ENCODE measurements at places on chromosomes 4 and X.

DNA sequence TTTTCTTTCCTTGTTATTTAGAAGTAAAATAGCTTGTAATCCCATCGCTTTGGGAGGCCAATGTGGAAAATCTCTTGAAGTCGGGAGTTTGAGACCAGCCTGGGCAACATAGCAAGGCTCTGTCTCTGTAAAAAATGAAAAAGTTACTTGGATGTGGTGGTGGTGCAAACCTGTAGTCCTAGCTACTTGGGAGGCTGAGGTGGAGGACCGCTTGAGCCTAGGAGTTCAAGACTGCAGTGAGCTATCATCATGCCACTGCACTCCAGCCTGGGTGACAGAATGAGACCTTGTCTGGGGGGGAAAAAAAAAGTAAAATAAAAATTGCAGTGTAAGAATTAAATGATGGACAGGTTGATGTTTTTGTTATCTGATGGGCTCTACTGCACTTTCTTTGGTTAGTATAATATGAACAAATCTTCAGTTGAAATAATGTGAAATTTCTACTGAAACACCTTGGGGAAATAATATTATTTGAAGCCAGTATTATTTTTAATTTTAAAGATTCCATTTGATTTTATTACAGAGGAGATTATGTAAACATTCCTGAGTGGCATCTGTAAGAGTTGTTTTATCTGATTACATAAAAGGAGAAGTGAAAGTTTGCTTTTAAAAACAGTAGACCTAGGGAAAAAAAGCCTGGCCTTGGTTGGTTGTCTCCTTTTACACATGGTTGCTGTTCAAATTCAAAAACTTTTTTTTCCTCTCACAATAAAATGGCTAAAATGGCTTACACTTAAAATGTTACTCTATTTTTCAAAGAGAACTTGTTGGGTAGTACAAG lies 10.5 kb upstream of the NDUFC1 start:
- DNase-seq, result no peak

DNA sequence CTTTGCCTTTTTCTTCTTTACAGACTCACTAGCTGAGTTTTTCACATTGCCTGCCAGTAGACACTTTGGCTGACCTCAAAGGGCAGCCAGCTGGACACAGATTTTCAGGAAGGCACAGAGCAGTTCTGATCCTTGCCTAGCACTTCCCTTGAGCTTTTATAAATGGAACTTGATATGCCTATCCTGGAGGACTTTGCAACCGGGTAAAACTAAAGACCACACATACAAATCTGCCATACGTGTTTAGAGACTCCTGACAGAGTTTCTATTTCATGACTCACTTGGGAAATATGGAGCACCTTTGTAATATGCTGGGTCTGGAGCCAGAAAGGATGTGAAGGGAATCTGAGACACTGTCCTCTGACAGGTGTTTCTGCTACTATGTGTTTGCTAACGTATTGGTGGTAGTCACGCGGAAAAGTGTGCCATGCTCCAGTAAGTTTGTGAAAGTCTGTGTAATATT lies 56.7 kb upstream of the RASSF6 start:
- DNase-seq, result no peak

GRCh38 chrX:103431316-103431715 lies 55.0 kb downstream of the BEX3 start:
- no peak for DNase-seq

- DNase-seq, result no peak
Measured at GRCh38 chrX:45807572-45808425, 607.1 kb upstream of the DIPK2B start.

GRCh38 chr4:183395395-183395794 lies 49.0 kb upstream of the CDKN2AIP start:
- no peak for DNase-seq

DNA sequence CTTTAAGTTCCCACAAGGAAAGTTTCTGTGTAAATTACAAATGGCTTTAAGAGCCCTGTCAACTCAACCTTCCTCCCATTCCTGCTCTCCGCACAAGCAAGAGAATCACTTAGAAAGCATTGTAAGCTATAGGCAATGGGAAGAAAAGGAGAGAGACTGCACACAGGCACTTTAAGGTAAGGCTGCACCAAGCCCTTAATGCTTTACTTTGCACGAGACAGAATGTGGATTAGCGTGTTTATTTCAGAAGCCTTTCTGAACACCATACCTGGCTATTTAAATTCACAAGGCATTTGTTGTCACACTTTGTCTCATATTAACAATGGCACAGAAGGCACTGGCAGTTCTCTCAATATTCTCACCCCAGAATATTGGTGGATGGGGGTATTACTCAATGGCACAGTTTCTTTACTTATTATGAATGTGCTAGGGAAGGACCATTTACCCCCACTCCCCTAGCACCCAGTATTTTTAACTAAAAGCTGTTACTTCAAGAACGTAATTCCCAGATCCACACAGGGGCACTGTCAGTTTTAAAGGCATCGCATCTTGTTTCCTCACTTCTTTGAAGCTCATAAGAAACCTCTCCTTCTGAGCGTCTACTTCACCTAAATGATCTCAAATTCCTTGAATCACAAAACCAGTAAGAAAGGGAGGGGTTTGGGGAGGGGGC lies 150.0 kb downstream of the MAML3 start:
- DNase-seq, result no peak

GRCh38 chrX:150044556-150044955 lies 106.3 kb upstream of the EOLA2 start:
- no peak for DNase-seq

DNA sequence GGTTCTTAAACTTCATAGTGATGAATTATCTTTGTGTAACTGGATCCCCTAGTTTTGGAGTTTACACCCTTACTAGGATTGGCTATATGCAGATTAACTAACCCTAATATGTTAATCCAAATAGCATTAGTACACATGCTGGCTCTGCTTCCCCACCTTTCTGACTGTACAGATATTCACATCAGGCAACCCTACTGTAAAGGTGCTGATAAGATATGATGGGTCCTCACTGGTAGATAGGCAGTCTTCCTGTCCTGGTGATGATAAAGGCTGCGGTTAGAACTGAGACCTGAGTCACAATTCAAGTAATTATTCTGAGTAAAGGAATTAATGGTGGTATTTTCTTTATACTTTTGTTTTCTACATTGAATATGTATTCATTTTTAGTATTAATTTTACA lies 118.6 kb downstream of the COL4A5 start:
- no peak for DNase-seq

DNA sequence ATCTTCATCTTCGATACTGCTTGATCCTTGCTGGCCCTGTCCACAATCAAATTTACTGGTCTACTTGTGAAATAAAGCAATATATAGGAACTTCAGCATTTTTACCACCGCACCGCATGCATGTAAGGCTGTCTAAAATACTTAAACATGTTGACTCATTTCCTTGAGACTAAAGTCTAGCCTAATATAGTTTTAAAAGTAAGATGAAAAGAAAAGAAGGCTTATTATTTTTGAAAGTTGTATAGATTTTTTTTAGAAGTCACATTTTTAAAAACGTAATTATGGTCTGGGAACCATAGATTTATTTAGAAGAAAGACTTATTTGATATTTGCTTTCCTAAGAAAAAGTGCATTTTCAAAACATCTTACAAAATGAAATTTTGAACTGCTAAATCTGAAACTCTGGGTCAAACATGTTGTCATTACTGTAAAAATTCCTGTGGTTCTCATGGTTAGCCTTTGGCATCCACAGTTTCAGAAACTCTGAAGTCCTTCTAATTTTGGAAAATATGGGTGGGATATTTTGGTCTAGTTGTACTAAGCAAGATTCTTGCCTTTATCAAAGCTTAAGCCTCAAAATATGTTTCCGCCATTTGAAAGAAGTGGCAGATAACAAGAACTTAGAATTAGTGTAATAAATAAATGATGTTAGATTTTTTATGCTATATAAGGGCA lies 423.5 kb upstream of the CTSO start:
- no peak for DNase-seq

- DNase-seq, result no peak
Measured at GRCh38 chrX:33078273-33078672, 133.1 kb downstream of the DMD start.

DNA sequence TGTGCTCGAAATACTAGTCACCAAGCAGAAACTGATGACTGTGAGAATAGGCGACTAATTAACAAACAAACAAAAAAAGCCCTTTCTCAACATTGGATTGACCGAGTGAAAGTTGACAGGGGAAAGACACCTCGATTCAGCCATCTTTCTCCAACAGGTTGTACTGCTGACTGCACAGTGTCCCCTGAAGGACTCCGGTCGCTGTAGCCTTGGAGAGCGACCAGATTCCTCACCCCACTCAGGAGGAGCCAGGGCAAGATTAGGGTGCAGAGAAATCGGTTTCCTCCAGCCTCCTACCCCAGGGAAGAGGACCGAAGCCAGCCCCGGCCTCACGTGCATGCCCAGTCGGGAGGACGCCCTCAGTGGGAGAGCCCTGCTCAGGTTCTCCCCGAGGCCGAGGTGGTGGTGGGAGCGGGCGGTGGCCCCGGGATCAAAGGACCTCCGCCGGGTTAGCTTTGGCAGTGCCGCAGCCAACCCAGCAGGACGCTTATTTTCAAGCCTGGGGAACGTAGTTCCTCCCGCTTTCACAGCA lies 1.1 kb upstream of the RAP1GDS1 start:
- no peak for DNase-seq

DNA sequence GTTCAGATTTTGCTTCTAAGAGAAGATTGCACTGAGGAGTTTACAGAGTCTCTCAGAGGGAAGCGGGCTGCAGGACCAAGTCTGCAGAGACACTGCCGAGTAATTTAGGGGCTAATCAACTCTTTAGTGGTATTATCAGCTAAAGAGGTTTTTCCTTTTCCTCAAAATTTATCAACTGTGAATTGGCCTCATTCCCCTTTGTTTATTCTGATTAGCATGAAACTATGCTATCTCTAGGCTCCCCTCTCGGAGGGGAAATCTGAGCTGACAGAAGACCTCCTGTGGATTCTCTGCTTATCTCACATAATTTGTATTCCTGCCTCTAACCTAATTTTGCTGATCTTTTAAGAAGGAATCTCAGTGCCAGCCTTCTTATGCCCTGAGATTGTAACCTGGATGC lies 201.0 kb downstream of the DCTD start:
- DNase-seq, result no peak

DNA sequence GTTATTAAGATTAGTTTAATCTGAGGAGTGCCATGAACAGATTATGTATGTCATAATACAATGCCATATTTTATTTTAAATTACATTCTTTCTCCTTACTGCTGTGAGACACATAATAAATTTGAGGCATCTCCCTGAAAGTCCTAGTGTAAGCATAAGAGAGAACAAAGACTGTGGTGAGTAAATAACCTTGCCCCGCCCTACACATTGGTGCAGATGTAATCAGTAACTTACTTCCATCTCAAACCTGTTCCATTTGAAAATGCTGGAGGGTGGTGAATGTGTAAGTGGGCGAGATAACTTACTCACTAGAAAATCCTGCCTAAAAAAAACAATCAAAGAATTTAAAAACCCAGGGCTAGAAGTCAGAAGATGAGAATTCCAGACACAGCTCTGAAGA lies 338.1 kb upstream of the SLIT2 start:
- DNase-seq, result no peak

GRCh38 chrX:87582453-87582852 lies 64.9 kb downstream of the KLHL4 start:
- DNase-seq, result no peak

GRCh38 chr4:181618896-181619295 lies 624.3 kb upstream of the TENM3 start:
- DNase-seq, result no peak

DNA sequence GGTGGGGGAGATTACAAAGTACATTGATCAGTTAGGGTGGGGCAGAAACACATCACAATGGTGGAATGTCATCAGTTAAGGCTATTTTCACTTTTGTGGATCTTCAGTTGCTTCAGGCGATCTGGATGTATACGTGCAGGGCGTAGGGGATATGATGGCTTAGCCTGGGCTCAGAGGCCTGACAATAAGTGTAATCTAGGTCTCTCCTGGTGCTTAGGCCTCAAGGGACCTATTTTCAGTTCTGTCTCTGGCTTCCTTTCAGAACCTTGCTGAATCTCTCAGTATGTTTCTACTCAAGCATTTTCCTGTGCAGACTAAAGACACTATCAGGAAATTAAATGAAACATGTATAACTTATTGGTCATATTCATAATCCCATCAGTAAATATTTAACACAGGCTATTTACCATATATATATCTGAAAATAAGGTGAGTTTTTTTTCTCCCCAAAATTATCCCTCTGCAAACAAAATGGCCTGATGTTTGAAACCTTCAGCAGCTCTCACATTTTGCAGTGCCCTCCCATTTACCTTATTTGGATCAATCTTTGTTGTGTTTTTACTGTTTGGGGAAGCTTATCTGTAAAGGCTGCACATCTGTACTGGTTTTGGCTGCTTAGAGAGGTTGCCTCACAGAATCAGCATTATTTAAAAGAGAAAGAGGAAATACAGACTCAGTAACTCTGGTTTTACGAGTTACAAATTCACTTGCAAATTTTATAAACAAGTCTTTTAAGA lies 2.3 kb upstream of the ZCCHC4 start:
- DNase-seq, result no peak

DNA sequence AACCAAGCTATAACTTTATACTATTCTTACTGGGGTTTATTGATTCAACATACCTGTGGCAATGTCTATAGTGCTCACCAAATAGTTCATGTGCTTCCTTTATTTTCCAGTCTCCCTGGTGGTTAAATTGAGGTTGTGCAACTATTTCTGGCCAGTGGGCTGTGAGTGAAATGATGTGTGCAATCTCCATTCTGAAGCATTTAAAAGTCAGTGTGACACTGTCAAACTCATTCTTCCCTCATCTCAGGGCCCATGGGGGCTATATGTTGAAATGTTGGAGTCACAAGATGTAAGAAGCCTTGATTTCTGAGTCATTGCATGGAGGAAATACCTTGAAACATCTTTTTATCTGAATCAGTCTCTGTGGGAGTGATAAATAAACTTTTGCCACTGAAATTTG lies 414.3 kb upstream of the RPS6KA3 start:
- DNase-seq, result no peak

DNA sequence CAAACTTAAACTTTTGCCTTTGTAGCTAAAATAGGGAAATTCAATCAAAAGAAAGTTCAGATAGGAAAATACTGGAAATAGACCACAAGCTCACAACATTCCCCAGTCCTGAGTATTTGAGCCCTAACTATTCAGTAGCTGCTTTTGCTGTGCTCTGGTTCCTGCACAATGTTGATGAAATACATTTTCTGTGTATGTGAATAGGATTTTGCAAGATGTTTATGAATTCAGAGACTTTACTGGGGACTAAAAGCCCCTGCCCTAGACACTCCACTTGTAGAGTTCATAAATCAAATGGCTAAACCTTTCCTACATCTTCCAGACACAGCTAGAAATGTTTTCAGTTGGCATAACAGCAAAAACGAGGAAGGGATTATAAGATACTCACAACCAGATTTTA lies 105.9 kb downstream of the FBXO8 start:
- DNase-seq, result no peak
